ENCODE measurements at places on chromosomes 13 and 19. TPM values are rescaled to one million over a fixed set of nuclear protein-coding genes. Genes with fewer than 3 reads are reported as not detected.

DNA sequence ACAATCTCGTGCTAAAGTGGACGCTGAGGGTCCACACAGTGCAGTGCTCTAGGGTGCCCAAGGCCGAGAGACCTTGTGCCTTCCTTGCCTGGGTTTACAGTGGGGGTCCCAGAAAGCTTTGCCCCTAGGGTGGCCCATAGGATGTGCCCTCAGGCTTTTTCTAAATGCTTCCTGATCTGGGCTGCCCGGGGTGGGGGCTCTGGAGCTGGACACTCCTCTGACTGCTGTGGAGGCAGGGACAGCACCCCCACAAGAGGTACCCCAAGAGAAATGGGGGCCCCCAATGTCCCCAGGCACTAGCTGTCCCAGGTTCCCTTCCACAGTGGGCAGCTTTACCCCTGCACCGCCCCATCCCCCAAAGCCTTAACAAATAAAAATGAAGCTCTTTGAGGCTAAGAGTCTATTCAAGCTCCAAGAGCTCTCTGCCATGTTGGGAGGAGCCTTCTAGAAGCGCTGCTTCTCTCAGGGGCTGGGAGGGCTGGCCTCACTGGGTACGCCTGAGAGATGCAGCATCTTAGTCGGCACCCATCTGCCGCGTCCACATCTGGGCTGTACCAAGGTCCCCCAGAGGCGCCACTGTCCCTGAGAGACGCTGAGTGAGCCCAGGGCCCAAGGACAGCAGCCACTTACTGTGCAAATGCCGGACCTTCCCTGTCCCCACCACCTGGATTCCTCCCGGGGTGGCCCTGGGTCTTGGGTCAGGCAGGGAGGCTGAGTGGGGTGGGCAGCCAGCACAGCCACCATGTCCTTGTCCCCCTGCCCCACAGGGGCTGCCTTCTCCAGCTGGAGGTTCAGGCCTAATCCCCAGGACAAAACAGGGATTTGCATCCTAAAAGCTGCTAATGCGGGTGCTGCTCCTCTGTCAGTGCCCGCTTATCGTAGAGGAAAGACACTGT is 27.4 kb downstream of the CEBPA start:
- no peak for DNase-seq

- DNase-seq = peak; percentile 46
These were observed 26.5 kb upstream of the LSM14A start for GRCh38 chr19:34145741-34146202.

DNA sequence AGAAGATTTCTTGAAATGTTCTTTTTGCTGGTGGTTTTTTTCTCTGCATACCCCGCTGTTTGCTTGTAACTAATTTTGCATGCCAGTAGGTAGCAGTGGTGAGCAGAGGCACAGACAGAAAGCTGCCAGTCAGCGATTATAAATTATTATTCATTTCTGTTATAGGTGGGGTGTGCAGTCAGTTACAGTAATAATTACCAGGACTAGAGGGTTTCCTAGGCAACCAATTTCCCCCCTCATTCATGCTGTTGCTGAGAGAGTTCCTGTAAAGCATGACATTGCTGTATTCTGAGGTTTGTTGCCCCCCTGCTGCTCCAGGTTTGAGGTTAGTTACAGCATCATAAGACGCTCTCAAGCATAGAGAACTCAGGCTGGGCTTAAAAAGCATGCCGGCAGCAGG is 104.5 kb downstream of the URI1 start:
- DNase-seq = no peak

FFAR3 gene
- not detected for polyA plus RNA-seq

ZNF416 gene
- 3.0 TPM for polyA plus RNA-seq

Measured in heart right ventricle (tissue), 16 donors.